ENCODE measurements at places on chromosomes 7 and 10.

- DNase-seq, result no peak
These were observed 79.2 kb downstream of the SRPK2 start for GRCh38 chr7:105309235-105310169.

DNA sequence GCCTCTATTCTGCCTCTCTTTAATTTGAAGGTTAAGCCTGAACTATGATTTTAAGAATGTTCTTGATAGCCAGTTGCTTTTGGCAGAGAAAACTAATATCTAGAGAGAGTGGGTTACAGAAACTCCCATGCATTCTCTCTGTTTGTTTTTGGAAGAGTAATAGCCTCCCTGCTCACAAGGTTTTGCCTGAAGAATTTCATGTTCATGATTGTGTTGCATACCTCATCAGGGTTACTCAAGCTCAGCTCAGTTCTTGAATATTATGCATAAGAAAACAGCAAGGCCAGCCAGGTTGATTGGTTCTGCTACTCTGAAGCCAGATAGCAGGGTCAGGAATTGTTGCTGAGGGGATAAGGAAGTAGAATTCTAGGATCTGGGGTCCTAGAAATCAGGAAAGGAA lies 137.4 kb downstream of the MDFIC start:
- DNase-seq, result no peak

- DNase-seq, result no peak
These were observed 3.8 kb upstream of the MRC1 start for GRCh38 chr10:17805330-17805729.

- no peak for DNase-seq
These were observed 105.7 kb downstream of the ST8SIA6 start for GRCh38 chr10:17348501-17349349.

- DNase-seq, result no peak
These were observed 39.3 kb downstream of the CALML3 start for GRCh38 chr10:5563991-5564536.

DNA sequence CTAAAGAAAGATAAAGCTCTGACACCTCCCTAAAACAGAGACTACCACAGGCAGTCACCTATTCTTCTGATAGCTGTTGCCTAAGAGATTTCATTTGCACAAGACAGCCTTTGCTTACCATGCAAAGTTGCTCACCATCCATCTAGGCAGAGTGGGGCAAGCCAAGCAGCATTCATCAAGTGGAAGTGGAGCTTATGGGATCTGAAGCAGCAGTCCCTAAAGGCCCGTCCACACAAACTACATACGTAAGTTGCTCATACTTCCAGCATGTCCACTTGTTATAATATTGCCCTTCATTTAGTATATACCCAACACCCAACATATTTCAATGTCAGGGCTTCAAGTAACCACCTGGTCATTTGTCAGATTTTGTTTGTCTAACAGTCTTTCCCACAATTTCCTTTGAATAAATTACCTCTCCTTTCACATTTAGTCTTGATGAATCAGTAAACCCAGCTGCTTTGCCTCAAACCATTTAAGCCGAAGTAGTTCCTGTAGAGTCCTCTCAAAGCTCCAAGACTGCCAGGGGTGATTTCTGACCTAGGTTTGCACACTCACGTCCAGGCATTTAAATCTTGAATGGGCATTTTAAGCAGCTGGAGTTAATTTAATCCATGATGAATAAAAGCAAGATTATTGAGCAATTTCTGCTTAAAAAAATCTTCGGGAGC lies 67.9 kb downstream of the ATAD1 start:
- DNase-seq, result no peak

GRCh38 chr7:20317413-20317812 lies 13.3 kb upstream of the ITGB8 start:
- DNase-seq, result no peak

DNA sequence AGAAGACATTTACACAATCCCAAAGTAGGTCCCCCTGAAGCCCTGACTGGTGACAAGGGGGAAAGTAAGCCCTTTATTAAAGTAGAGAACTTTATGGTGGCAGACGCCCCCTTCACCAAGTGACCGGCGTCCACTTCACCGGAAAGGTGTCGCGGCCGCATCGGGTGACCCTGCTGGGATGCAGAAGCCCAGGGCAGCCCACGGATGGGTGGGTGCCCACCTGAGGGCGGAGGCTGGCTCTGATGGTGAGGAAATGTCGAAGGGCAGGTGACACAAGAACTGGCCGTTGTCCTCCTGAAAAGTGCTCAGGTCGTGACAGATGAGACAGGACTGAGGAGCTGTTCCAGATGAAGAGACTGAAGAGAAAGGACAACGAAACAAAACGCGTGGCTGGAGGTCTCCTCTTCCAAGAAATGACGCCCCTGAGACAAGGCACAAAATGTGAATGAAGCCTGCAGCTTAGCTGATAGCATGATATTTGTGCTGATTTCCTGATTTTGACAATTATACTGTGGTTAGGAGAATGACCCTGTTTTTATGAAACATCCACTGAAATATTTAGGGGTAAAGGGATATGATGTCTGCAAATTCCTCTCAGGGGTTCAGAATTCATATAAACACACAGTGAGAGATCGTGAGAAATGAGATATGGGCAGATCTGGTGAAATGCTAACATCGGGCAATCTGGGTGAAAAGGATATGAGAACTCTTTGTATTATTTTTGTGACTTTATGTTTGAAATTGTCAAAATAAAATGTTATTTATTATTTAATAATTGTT lies 123.9 kb downstream of the PRKAG2 start:
- DNase-seq, result no peak

DNA sequence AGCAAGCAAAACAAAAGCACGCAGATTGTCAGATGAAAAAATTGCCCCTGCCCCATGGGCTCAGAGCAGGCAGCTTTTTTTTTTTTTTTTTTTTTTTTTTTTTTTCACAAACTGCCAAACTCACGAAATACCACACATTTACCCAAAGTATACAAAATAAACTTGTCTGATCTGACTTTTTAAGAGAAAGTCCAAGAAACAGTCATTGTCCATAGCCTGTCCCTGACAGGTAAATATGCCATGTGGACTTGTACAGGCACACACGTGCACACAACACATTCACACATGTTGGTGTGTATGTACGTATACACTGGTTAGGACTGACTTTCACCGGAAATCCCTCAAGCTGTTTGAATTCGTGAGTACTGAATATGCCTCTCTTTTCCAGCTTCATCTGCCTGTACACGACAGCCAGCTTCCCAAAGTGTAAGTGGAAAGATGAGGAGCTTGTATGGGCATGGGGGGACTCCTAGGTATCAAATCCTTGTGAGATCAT lies 929 bp upstream of the HGF start:
- DNase-seq, result no peak

DNA sequence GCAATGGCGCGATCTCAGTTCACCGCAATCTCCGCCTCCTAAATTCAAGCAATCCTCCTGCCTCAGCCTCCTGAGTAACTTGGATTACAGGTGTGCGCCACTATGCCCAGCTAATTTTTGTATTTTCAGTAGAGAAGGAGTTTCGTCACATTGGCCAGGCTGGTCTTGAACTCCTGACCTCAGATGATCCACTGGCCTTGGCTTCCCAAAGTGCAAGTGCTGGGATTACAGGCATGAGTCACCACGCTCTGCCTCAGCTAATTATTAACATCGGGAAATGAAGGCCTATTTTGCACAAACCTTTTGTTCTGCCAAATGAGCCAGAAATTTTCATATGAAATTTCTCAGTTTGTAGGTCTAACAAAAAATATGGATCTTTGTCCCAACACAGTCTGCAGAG lies 106.7 kb upstream of the ODAD2 start:
- DNase-seq, result no peak

GRCh38 chr7:84195295-84196060 lies 889 bp upstream of the SEMA3A start:
- DNase-seq, result no peak

- DNase-seq, result no peak
These were observed 79.4 kb upstream of the FEZF1 start for GRCh38 chr7:122383934-122384333.

GRCh38 chr10:130809181-130809580 lies 502.3 kb downstream of the TCERG1L start:
- DNase-seq, result no peak

DNA sequence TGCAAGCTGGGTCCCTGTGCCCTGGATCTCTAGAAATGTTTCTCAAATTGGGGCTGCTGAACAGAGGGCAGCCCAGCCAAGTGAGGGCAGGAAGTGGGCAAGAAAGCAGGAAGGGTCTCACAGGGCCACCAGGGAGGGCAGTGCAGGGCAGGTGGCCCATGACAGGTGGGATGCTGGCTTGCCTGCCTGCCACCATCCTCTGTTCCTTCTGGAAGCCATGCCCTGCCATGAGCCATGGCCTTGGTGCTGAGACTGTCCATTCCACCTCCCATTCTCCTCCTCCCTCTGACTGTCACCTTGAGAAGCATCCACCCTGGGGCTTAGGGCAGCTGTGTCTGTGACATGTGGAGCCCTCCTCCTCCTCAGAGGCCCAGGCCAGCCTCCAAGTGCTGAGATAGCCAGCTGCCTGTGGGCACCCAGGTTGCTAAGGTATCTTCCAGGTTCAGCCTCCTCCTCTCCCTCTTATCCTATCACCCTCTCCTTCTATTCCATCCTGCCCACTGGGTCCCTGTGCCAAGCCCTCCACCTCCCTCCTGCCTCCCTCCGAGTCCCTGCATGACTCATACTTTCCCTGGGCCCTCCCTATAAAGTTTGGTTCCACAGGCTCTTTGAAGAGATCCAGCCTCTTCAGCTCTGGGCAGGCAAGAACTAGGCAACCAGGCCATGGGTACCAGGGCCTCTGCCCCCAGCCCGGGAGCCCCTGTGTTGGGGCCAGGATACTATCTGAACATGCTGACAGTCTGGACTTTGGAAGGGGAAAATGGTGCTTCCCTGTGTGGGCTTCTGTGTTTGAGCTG lies 1.3 kb downstream of the VSIR start:
- no peak for DNase-seq

GRCh38 chr7:118872568-118872967 lies 648.1 kb downstream of the ANKRD7 start:
- no peak for DNase-seq

DNA sequence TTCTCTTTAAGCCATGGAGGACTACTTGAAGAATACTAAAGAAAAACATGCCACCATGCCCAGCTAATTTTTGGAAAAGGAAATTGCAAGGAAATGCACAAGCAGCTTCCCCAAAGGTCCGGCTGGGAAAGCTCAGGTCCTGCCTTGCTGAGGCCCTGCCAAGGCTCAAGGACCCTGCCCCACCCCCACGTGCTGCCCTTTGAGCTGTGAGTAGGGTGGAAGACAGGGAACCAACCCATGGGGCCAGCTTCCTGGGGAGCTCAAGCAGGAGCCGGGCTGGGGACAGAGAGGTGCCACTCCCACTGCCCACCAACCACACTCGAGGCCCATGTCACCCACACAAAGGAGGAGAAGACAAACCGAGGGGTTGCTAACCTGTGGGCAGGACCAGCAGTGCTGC lies 78.2 kb downstream of the SLIT1 start:
- no peak for DNase-seq

DNA sequence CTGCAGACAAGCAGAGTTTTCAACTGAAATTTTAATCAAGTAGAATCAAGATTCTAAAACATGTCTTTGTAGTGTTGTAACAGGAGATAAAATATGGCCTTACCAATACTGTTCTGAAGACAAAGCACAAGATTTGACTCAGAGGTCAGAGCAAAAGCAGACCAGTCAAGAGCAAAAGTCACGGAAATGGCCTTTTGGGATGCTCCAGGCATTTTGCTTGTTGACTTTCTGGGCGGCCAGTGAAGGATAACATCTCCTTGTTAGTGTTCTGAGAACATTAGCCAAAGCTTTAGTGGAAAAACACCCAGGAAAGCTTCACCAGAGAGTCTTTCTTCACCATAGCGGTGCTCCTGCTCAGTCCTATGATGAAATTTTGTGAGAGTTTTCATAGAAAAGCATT lies 590.6 kb downstream of the ARL4A start:
- no peak for DNase-seq

GRCh38 chr7:132494474-132494873 lies 81.8 kb downstream of the PLXNA4 start:
- no peak for DNase-seq

- no peak for DNase-seq
These were observed 58.9 kb downstream of the XRCC2 start for GRCh38 chr7:152617056-152617455.

DNA sequence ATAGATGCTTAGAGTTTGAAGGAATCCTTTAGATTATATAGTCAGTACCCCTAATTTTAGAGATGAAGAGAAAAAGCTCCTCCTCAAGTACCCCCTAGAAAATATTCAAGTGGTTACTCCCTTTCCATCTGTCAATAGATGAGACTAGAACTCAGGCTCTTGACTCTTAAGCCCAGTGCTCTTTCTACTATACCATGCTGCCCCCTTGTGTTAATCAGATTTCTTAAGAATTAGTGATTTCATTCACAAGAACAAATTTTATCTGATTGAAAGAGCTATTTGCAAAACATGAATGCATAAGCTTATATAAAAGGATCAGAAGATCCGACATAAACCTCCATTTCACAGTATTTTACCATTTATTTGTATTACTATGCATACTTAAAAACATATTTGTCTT lies 179.3 kb downstream of the TFEC start:
- no peak for DNase-seq

GRCh38 chr10:124062390-124062789 lies 31.0 kb downstream of the CHST15 start:
- no peak for DNase-seq

DNA sequence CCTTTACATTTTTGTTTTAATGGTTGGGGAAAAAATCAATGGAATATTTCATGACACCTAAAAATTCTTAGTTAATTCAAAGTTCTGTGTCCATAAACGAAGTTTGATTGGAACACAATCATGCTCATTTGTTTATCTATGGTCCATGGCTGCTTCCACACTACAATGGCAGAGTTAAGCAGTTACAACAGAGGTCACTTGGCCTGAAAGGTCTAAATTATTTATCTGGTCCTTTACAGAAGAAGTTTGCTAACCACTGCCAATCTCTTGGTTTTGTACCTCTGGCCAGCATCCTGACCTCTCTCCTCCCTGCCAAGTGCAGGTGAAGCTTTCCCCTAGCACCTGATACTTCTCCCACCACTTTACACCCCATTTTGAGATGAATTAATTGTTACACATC lies 61.5 kb downstream of the SRPK2 start:
- no peak for DNase-seq

- DNase-seq, result no peak
These were observed 8.1 kb downstream of the STK32C start for GRCh38 chr10:132299371-132300336.

- no peak for DNase-seq
These were observed 592.7 kb upstream of the MGMT start for GRCh38 chr10:128874331-128874730.

Measured in stimulated activated CD4-positive, alpha-beta T cell treated with anti-CD3 and anti-CD28 coated beads, Interleukin-1b, Interleukin-23, amount 100 ng/mL, for 24 hours (primary cell).